Esophagus squamous epithelium (tissue), 5 donors: ENCODE measurements at places on chromosomes 5 and 9.

- no peak for DNase-seq
Observed at GRCh38 chr5:137176609-137177008, 322.5 kb downstream of the SPOCK1 start.

DNA sequence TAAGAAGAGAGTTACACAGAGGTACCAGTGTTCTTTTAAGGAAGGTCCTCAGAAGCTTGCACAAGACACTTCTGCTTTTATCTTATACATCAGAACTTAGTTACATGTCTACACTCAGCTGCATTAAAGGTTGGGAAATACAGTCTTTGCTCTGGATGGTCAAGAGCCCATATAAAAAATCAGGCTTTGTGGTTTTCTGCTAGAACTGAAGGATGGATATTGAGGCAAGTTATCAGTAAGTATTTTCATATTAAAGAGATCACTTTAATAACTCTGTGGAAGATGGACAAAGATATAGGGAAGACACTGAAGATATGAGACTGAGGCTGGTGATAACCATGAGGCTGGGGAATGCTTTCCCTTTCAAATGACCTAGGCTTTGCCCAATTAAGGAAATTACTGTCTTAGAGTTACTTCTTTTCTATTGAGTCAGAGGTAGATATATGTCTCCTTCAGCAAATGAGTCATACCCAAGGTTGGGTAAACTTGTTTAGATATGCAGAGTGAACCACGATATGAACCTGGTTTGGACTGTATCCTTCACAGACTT is 87.0 kb upstream of the TNC start:
- no peak for DNase-seq

GRCh38 chr9:88781628-88782391 is 209.5 kb upstream of the S1PR3 start:
- no peak for DNase-seq

DNA sequence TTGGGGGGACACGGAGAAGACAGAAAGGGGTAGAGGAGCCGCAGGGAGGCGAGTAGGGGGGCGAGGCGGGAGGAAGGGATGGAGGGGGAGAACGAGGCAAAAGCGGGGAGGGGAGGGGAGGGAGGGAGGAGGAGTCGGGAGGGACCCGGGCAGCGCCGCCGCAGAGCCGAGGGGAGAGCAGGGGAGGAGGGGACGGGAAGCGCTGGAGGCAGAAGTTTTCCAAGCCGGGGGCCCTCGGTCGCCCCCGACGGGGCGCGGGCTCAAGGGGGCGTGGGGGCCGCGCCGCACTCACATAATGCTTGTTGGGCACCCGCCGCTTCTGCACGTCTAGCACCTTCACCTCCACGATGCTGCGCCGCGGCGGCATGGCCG is 353 bp downstream of the SH3PXD2B start:
- no peak for DNase-seq

- DNase-seq, result no peak
Observed at GRCh38 chr9:123044586-123044985, 11.1 kb downstream of the GPR21 start.

- DNase-seq, result no peak
Observed at GRCh38 chr5:172841-173251, 18.4 kb upstream of the LRRC14B start.

GRCh38 chr5:133531594-133531993 is 80.7 kb downstream of the FSTL4 start:
- DNase-seq, result no peak

- no peak for DNase-seq
Observed at GRCh38 chr5:16418471-16418922, 47.1 kb downstream of the ZNF622 start.

- no peak for DNase-seq
Observed at GRCh38 chr5:95358848-95359247, 32.3 kb upstream of the FAM81B start.

DNA sequence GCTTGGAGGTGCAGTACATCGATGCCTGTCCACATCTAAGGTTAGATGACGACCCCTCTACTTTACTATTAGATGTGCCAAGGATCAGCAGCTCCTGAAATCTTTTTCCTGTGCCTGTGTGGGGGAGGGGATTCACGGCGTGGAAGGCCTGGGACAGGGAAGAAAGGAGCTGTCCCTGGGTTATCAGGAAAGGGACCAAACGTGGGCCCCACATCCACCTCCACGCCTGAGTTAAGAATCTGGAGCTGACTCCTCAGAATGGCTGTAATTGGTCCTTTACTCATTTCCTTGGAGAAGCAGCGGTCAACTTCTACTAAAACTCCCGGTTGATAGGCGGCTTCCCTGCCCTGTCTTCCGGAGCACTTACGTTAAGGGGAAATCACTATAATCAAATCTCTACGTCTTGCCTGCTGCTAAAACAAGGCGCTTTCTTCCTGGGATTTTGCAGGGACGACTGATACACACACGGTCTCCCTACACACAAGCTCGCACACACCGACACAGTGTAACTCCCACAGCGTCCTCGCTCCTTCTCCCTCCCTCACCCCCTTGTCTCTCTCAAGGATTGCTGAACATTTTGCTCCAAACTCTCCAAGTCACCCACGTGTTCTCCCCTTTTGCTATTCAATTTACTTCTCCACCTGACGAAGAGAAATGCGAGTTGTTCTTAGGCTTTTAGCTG is 1.4 kb downstream of the PDE4D start:
- no peak for DNase-seq

DNA sequence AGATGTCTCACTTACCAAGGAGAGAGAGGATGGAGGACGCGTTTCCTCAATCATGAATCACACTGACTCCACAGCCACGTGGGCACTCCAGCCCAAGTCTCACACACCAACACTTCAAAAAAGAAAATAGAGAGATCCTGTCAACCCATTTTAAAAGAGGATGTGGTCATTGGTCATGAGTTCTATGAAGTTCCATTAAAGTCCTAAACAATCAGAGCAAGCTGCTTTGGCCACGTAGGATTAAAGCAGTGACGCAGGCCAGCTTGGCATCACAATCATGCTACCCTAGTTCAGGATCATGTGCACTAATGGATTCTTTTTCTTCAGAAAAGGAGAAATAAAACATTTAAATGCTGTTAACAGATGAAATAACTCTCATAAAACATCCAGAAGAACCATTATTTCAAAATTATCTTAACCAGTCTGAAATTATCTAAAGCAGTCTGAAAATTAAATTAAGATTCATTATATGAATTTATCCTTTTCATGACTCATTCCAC is 108.1 kb downstream of the SEMA5A start:
- DNase-seq, result no peak

DNA sequence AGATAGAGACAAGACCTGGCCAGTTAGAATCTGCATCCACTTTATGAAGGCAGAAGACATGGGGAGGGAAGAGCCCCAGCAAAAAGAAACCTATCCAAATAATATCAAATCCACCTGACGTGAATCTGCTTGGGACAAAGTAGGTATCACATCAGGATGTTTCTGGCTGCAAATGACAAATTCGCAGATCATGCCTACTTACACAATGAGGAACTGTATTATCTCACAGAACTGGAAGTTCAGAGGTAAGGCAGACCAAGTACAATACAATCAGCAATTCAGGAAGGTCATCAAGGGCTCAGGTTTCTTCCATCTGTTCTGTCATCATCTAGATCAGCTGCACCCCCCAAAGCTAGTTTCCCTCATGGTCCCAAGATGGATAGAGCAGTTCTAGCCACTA is 13.2 kb upstream of the NR4A3 start:
- no peak for DNase-seq

DNA sequence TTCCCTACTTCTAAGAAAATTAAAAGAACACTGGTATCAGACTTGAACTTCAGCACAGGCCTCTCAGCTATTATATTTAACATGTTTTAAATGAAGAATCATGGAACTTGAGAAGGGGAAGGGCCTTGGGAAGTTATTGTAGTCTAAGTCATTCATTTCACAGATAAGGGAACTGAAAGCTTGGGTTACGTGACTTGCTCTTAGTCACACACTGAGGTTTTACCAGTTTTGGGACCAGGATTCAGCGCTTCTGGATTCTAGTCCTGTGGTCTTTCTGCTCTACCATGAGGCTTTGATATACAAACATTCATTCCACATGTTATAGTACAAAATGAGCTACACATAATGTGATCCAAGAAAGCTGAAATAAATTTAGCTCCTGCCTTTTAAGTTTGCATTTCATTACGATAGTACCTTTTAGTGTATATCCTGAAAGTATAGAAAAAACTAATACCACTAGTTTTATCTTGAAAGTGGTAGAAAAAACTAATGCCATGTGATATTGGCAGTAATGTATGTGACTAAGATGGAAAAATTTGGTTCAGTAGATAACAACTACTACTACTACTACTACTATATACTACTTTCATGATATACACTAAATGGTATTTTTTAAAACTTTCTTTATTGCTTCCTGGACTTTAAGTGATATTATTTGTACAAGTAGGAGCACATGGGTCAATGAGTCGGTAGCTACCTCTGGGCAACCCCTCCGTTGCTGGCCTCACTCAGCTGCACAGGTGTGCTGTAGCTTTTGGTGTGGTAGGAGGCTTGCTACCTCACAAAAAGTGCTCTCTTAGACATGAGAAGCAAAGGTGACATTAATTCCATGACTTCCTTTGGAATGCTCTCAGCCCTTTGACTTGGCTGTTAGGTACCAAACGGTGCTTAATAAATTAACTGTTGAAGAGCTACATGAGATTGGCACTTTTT is 40.7 kb downstream of the F2RL2 start:
- DNase-seq, result no peak

- DNase-seq, result no peak
Observed at GRCh38 chr5:59937633-59938032, 44.1 kb upstream of the PDE4D start.

DNA sequence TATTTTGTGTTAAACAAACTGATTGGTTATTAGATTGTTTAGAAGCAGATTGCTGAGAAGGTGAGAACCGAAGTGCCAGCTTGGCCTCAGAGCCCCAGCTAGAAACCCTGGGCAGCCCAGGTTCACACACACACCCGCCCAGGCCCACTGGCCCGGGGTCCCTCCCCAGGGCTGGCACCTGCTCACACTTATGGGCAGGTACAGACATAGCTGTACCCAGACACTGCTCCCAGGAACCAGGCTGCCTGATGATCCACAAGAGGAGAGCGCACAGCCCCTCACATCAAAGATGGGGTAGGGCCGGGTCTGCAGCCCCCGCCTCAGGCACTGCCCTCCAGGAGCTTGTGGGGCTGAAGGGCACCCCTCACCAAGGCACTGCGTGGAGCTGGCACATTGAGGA is 33.2 kb downstream of the HK3 start:
- DNase-seq, result no peak

DNA sequence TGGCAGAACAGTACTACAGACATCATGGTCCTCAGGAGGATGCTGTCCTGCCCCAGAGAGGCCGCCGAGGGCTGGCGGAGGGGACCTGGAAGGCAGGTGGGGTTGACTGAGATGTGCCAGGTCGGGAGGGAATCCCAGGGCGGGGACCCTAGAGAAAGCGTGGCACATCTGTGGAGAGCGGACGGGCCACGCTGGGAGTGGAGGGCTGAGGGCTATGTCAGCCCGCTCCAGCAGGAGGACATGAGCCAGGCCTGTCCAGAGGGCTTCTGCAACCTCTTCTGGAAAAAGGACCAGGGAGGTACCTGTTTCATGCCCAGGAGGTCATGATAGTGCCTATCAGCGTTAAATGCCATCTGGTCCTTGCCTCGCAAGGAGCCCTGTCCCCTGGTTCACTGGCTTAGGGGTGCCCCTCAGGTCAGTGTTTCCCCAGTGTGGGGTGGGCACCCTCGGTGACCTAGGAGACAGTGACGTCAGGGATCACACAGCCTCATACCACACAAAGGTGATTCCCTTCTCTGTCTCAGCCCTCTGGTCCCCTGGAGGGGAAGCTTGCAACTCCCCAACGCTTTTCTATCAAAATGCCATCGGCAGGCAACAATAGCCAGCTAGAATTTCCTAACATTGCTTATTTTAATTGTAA is 103.6 kb upstream of the IER5L start:
- no peak for DNase-seq

DNA sequence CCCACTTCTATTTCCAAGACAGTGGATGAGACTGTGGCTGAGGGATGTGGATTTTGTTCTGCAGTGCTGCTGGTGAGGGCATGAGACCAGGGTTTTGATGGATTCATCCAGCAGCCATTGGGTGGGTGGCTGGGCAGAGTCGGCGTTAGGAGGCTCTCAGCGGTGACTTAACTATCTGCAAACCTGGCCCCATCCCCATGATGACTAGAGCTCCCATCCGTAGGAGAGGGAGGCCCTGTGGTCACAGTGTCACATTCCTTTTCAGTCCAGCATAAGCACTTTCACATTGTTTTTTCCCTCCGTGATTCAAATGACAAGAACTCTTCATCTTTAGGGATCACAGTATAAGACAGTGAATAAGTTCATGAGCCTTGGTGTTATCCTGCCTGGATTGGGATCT is 60.4 kb upstream of the SPRY4 start:
- no peak for DNase-seq

DNA sequence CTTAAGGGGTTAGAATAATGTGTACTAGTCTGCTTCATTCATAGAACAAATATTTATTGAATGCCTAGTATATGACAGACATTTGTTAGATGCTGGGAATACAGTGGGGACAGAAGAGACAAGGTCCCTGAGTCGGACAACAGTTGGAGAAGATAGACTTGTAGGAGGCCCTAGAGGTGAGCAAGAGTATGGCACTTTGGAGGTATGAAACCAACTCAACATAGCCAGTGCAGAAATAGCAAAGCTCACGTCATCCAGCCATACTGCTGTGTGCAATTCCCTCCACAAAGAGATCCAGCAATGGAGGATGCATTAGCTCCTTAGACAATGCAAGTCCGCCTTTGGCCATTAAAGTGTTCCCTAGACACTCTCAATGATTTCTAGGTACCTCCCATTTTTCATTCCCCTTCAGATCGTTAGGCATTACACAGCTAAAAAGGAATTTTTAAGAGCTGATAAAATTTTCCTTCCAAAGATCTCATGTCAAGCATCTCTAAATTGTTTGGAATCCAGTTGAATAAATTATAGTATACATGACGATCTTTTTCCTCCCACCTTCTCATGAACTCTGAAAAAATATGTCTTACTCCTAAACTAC is 1949.6 kb upstream of the WWC1 start:
- no peak for DNase-seq

GRCh38 chr5:151504006-151504405 is 56.6 kb downstream of the SLC36A1 start:
- DNase-seq, result no peak

DNA sequence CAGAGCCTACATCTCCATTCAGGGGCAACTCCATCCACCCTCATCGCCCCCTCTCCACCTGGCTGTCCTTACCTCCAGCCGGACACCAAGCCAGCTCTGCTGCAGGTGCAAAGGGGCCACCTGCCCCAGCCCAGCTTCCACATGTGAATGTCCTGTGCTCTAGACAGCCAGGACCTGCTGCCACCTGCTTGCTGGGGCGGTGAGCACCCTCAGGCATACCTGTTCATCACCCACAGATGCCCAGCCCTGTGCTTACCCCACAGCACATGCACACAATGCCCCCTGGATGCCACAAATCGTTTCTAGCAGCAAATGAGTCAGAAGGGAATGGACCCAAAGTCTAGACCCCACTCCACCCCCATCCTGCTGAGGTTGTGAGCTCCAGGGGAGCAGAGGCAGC is 13.3 kb upstream of the NKD2 start:
- no peak for DNase-seq

DNA sequence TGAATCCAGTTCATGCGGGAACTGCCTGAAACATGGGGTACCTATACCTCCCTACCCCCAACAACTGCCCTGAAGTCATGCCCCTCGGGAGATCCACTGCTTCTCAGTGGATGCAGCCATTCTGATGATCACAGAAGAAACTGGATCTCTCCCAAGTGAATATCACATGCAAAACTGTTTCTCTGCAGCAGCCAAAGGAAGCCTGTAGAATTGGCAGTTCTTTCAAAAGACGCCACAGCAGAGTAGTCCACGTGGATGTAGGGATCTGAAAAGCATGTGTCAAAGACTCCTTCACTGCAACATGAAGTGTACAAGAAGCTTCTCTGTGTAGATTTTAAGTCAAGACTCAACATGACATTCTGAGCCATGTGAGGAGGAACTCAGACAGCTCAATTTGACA is 286.7 kb downstream of the NR3C1 start:
- no peak for DNase-seq
